ENCODE measurements at places on chromosomes 13 and 19.

DNA sequence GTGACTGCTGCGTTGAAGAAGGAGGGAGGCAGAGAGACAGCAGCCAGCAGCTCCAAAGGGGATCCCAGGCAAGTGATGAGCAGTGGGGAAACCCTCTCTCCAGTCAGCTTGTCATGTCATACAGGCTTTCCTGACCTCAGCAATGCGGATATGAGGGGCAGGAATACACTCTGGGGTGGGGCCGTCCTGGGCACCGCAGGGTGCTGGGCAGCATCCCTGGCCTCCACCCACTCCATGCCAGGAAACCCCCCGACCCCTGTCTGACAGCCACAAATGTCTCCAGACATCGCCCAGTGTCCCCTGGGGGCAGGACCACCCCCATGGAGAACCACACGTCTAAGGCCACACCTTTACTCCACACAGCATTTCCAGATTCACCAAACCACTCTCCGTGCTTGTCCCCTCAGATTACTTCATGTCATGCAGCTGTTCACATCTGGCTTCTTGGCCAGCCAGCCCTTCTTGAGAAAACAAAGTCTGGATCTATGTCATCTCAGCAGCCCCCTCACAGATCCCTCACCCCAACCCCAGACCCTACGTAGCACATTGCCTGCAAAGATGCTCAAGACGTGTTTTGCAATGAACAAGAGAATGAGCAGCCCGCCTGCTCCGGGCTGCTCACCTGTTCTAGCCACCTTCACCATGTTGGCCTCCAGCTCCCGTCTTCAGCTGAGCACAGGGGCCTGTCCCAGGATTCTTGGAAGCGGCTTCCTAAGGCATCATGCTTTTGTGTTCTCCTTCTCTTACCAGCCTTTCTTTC is 46.5 kb downstream of the RFX2 start:
- ATAC-seq: no peak

GRCh38 chr19:49923055-49924003 is 5.7 kb upstream of the ATF5 start:
- ATAC-seq: peak; percentile 57

GRCh38 chr19:2495130-2495641 is 19.3 kb downstream of the GADD45B start:
- peak; percentile 32 for ATAC-seq

- ATAC-seq: no peak
Observed at GRCh38 chr13:100182900-100183490, 94.1 kb downstream of the PCCA start.

GRCh38 chr13:49357694-49358093 is 86.2 kb downstream of the CAB39L start:
- no peak for ATAC-seq

DNA sequence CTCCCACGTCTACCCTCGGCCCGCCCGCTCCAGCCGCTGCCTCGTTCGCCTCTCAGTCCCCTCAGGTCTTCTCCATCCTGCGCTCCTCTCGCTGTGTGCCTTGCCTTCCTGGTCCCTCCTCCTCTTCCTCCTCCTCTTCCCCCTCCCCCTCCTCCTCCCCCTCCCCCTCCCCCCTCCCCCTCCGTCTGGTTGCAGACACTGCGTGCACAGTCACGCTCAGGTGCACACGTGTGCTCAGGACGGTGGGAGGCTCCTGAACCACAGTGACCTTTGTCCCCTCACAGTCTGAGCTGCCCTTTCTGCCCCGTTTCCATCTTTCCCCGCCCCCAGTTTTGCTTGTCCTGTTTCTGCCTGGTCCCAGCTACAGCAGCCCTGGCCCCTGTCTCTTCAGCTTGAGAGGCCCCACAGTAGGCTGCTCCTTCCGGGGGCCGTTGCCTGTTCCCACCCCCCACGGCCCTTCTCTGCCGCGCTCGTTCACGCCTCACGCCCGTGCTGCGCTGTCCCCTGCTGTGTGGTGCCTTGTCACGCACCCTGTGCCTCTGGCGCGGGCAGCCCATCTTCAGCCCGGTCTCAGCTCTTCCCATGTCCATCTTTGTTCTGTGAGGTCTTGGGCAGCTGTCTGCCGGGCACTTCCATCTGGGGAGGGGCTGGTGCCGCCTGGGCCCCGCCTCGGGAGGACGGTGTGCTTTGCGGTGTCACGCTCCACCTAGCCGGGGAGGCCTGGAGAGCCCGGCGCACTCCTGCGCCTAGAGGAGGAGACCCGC is 13.8 kb upstream of the RPS15 start:
- ATAC-seq: no peak

DNA sequence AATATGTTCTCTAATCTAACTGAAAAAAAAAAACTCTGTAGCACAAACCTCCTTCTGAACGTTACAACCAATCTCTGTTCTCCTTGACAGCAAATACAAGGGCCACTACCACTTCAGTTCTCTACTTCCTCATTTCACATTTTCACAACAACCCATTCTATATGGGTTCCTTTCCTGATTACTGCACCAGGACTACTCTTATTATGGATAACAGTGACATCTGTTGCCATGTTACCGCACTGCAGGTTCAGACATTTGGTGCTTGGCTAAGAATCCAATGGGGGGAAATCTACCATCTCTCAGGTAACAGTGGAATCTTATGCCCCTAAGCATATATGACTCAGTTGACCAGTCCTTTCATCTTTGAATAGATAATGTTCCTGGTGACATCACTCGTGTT is 11.6 kb upstream of the FPR3 start:
- ATAC-seq: peak; percentile 47

- ATAC-seq: peak; percentile 35
Observed at GRCh38 chr19:3671680-3672574, 28.3 kb downstream of the PIP5K1C start.

DNA sequence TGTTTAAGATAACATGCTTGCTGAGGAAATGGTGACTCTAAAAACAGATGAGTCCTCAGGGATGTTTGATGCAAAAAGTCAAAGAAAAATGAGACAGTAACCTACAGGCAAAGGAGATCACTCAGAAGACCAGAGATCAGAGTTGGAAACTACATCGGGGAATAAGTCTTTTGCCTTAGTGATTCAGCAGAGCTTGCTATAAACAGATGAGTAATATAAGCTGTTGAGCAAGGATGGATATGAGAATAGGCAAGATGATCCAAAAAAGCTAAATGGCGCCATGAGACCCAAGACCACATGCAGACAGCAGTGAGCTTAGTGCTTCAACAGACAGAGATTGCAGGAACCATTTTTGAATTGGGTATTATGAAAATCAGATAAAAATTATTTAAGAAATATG is 168.6 kb downstream of the POSTN start:
- no peak for ATAC-seq

- ATAC-seq: no peak
Observed at GRCh38 chr19:30780456-30780855, 408.3 kb downstream of the ZNF536 start.

- ATAC-seq: no peak
Observed at GRCh38 chr19:13744174-13744573, 20.1 kb upstream of the MRI1 start.

DNA sequence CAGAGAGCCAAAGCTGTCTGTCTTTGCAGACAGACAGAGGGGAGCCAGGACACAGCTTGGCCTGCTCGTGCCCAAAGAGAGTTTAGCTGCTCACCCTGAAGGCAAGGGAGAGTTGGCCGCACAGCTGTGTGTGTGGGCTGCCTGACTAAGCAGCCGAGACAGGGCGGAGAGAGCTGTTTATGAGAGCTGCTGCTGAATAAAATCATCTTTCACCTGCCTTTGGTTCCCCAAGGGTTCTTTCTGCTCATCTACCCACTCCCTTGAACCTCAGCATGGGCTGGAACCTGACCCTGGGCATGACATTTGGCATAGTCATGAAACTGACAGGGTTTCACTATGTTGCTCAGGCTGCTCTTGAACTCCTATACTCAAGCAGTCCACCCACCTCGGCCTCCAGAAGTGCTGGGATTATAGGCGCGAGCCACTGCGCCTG is 98.2 kb downstream of the RBM26 start:
- ATAC-seq: peak; percentile 79

DNA sequence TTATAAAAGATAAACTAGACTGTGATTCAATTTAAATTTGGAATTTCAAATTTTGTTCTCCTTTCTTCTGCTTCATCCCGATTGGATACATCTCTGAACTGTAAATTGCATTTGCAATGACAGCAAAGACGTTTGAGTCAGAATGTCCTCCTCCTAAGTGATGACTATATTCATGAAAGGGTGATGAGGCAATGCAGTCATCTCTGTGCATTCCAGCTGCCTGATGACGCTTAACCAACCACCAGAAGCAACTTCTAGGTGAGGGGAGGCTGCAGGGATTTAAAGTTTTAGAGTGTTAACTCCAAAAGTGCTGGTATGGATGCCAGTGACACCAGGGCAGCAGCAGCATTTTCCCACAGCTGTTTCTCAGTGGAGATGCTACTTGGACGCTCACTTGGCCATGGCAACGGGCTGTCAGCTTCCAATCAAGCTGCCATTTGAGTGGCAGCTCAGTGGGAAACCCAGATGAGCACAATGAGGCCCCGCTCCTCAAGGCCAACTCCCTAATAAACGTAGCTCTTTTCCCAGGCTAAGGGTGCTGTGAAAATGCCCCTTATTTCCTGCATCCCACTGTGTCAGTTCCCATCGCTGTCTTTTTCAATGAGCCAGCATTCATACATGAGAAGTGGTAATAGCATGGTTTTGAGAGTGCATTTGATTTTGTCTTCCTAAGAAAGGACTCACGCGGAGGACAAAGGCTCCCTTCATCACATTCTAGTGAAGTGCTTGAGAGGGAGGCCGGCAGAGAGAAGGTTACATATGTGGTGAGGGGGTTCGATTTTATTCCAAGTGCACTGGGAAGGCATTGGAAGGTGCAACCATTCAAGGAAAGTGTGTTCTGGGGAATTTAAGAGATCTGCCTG is 45.2 kb upstream of the AMER2 start:
- ATAC-seq: no peak

DNA sequence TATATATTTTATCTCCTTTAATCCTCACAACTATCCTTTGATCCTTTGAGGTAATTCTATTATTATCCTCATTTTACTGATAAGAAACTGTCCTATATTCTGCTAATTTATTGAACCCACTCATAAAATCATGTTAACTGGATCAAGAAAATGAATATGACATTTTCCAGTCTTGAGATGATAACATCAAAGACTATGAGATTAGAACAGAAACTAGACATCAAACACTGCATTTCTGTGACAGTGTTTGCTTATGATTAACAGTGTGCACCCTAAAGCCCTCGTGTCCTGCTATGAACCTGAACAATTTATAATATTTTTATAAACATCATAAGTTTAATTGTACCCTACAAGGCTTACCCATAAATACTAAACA is 96.3 kb downstream of the TBC1D4 start:
- no peak for ATAC-seq

DNA sequence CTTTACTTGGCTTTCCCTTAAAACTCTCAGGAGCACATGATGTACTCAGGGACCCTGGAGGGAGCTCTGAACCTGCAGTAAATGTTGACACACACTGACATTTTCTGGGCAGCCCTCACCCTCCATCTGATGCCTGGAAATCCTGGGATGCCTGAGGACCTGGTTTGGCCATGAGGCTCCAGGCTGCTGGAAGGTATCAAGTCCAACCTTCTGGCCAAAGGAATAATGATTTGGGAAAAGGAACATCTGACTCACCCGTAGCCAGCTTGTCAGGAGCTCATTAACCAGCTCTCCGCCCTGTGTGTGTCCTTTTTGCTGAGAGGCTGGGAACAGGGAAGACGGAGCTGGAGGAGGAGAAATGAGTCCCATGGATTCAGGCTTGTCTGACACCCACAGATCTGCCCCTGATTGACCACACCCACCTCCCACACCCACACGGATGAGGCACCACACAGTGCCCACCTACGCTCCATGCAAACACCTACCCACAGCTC is 10.3 kb downstream of the ZNF558 start:
- ATAC-seq: no peak

DNA sequence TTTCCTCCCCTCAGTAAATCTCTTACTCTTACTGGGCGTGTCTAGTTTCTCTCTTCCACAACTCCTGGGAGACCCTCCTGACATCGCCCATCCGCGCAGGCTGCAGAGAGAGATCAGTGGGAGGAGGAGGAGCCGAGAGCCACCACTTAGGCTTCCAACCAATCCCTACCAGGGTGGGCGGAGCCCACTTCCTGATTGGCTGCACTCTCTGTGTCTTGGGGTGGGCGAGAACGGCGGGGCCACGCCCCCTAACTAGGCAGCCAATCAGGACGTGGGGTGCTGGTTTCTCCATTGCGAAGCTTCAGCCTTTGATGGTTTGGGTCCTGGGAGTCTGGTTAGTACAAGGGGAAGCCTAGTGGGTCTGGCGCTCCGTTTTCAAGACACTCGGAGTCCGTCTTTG is at the start of gene PMIS2:
TSS of gene PMIS2 (plus strand) at position 326 of the 400 bp plus-strand sequence. CDS start 87 bp downstream, outside the sequence.
- ATAC-seq: no peak
